Urinary bladder (tissue), 4 donors: ENCODE measurements at places on chromosomes 1 and 21. TPM values are rescaled to one million over a fixed set of nuclear protein-coding genes. Genes with fewer than 3 reads are reported as not detected.

The KRTAP10-5 gene
- polyA plus RNA-seq = not detected

The SPRR2B gene
- not detected for polyA plus RNA-seq

The SLC25A34 gene
- polyA plus RNA-seq = 1.3 TPM

The CHRM3 gene
- polyA plus RNA-seq = 29.8 TPM
